ENCODE measurements at places on chromosomes 6 and 20.

- DNase-seq: no peak
Measured at GRCh38 chr20:58393299-58393698, 4.3 kb downstream of the VAPB start.

- no peak for DNase-seq
Measured at GRCh38 chr6:24936641-24937317, 1.0 kb upstream of the RIPOR2 start.

- DNase-seq: no peak
Measured at GRCh38 chr20:10357061-10357708, 76.8 kb downstream of the MKKS start.

GRCh38 chr6:25341203-25341552, 62.0 kb downstream of the CARMIL1 start:
- no peak for DNase-seq

GRCh38 chr6:125058546-125058945, 95.0 kb upstream of the TPD52L1 start:
- DNase-seq: no peak

DNA sequence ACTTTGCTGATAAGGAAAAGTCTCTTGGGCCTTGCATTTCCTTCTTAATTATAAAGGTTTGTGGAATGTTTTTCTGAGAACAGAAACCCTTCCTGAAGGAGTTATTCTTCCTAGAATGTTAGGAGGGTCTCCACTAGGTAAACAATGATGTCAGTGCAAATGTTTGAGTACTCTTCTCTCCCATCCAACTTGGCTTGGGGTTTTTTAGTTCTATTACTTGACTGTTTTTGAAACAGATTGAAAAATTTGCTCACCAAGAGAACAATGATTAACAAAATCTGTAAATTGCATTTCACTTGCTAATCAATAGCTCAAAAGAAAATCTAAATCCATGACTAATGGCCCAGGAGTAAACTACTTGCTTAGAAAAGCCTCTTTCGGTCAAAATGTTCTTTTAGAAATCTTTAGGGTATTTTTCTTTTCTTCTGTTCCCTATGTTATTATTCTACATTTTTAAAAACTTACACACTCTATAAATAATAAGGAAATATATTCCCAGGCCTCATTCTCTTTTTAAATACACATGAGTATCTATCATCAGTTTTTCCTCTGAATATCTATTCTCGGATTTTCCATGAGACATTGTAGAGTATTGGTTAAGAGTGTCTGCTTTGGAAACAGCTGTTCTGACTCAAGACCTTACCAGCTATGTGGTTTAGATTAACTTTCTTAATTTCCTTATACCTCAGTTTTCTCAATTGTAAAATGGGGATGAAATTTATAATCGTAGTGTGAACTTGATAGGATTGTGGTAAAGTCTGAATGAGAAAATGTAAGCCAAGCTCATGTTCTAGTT, 234.2 kb upstream of the CITED2 start:
- DNase-seq: no peak

- DNase-seq: no peak
Measured at GRCh38 chr6:132715881-132716637, 2.2 kb upstream of the VNN1 start.

DNA sequence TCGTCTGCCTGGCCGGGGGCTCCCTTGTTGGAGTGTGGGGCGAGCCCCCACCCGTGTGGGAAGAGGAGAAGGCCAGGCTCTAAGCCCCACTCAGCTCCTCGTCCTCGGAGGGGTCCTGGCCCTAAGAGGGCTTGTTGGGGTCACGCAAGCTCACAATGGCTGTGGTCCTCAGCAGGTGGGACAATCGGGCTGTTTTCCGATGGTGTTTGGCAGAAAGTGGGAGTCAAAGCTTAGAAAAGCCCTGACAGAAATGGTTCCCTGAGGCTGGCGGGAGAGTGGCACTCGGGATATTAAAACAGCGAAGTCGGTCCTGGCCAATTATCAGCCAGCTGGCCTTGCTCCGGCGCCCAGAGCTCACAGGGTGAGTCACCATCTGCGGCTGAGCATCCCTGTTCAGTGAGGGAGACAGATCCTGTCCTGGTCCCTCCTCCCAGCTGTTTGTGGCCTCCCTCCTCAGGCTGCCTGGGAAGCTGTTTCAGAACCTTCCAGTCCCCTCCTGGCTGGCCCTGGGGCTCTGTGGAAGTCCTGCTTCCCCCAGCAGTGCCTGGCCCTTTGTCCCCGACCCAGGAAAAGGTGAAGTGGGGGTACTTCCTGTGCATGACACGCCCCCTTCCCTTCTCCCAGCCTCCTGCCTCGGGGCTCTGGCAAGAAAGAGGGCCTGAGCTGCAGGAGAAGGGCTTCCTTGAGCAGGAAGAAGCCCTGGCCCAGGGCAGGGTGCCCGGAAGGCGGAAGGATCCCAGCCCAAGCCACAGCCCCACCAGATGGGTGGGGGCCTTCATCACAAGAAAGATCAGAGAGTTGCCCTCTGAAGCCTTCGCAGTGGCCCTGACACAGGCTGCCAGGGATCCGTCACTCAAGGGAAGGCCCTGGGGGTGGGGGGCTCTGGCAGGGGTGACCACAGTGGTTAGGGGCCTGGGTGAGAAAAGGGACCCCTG, 53.6 kb upstream of the BHLHE23 start:
- DNase-seq: peak; percentile 60

DNA sequence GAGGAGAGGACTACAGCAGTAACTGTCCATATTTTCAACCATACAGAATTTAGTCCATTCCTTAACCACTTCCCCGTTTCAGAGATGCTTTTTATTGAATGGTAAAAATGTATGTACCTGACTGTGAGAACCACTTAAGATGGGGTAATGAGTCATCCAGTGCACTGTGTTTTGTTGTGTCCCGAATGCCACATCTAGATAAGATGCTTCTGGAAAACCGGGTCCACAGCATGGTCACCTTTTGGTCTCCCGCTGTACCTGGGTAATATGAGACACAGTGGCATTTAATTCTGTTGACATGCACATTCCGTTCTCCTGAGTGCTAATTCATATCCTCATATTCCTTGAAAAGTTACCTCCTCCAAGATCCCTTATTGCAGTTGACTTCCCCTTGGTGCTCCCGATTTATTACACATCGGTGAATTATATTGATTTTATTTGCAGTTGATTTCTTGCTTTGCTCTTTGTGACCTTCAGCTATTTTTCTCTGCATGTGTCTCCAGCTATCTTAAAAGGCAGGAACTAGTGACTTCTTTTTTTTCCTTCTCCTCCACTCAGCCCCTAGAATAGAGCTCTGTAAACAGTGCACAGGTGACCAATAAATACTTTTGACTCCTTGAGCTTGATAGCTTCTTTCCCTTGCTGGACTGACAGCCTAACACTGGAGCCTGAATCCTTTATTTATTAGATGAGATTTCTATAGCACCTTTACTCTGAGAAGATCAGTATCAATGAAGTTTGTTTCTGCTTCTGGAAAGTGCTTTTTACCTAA, 314.6 kb downstream of the ZFAND3 start:
- DNase-seq: no peak

DNA sequence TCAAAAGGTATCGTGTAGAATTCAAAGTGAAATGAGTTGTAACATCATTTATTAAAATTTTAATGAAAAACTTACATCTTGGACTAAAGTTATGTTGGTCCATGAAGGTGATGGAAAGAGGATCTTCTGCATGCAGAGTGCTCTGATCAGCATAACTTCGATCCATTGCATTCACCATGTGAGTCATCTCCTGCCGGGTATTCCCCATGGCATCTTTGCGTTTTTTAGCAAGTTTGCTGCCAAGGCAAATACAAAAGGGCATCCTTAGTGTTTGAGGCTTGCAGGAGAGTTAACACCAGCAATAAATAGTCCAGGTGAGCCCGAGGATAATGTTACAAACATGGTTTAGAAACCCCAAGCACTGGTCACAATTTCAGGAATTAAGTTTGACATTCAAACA, 104.2 kb upstream of the THEMIS start:
- peak; percentile 8 for DNase-seq

GRCh38 chr6:96613291-96613999, 50.5 kb downstream of the FHL5 start:
- DNase-seq: no peak

GRCh38 chr20:12207875-12208274, 290.2 kb downstream of the BTBD3 start:
- no peak for DNase-seq

DNA sequence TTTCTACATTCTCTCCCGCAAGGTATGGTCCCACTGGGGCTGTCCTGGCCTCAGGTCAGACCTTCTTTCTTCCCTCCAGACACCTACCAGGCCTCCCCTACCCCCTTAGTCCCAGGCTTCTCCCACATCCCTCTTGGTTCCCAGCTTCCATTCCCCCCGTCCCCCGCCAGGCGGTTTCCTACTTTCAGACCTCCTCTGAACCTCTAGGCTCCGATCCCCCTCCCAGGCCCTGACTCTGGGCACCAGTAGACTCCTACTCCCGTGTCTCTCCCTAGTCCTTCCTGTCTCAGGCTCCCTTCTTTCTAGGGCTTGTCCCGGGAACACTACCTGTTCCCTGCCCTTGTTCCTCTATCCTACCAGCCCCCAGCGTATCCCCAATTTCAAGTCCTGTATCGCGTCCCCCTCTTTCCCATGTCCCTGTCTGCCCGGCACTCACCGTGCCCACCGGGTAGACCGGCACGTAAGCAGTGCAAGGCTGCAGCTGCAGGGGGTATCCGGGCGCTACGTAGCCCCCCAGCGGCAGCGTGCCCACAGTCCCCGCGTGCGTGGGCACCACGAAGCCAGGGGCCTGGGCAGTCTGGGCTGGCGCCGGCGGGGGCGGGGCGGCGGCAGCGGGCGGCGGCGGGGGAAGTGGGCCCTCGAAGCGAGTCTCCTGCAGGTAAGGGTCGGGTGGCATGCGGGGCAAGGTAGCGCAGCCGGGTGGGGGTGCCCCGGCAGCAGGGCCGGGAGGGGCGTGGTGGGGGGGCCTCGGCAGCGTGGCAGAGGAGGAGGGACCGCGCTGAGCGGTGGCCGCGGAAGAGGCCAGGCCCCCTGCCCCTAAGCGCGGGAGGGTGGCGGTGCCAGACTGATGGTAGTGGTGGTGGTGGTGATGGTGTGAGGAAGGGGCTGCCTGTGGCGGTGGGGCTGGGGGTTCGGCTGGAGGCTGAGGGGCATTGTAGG, 1.5 kb downstream of the PRRT1 start:
- no peak for DNase-seq

DNA sequence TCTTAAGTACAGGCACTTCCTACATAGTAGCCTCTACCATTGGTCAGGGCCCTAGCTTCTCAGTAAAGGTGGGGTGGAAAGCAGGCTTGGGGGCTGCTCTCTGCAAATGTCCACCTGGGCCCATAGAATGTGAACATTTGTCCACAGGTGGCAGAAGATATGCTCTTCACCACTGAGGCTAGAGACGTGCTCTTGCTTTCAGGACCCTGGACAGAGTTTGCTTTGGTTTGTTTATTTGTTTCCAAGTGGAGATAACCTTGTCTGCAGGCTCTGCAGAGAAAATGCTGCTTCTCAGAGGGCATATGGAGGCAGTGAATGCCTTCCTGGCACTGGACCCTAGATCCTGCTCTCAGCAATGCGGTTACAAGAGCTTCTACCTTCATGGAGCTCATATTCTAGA, 129.0 kb downstream of the F13A1 start:
- DNase-seq: no peak

- DNase-seq: no peak
Measured at GRCh38 chr6:41028561-41029412, 10.2 kb downstream of the UNC5CL start.

- DNase-seq: no peak
Measured at GRCh38 chr20:19403549-19403948, 191.1 kb downstream of the SLC24A3 start.

GRCh38 chr6:26012061-26012460, 49.5 kb downstream of the TRIM38 start:
- no peak for DNase-seq

- DNase-seq: peak; percentile 52
Measured at GRCh38 chr6:30876039-30876730, 8.1 kb upstream of the DDR1 start.

DNA sequence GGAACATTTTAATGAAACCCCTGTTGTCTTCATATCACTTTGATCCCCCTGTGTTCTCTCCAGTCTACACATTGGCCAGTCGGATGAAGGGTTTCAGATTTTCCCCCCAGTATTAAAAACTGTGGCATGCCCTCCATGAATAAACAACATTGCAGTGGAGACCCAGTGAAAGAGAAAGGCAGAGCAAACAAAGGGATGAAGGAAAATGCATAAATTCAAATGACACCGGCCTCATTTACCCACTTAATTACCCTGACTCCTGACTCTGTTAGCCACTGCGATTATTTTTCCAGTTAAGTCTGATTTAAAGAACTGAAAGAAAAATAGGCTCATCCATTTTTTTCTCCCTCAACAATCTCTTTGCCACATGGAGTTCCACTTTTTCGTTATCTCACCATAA, 569.2 kb downstream of the TFAP2B start:
- no peak for DNase-seq

Measured in NCI-H226 (cell line).